ENCODE measurements at places on chromosomes 1 and 21.

- peak; percentile 92 for DNase-seq
Observed at GRCh38 chr1:75672528-75673393, 51.7 kb upstream of the ACADM start.

GRCh38 chr1:3771108-3772026 is 1.2 kb upstream of the SMIM1 start:
- no peak for DNase-seq

DNA sequence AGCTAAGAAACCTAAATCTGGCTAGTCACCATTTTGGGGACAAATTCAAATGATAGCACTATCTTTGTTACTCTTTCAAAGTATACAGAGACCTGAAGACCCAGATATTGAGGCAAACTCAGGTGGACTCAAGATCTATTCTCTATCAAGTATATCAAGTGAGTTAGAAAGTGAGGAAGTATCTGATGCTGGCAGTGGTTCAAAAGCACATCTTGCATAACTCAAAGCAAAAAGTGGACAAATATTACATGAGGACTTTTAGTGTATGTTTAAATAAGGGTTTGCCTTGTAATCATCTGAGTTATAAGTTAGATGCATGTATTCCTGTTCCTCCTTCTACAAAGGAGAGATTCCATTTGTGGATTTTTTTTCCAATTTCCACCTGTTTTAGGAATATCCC is 338.4 kb downstream of the DISC1 start:
- no peak for DNase-seq

DNA sequence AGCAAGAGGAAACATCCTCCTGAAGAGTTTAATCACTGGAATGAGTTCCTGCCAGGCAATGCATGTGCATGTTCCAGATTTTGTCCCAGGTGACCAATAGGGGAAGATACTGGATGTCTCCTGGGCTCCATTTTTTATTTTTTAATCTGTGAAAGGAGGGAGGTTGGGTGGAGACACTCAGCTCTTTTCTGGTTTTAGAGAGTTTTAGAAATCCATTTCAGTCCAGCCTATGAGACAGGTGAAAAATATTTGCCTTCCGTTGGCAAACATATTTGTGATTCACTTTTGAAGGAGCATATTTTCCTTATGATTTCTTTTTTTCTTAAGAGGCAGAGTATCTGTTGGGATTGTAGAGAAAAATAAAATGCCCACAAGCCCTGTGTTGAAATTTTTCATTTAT is 70.7 kb downstream of the ABCA4 start:
- DNase-seq, result peak; percentile 33

DNA sequence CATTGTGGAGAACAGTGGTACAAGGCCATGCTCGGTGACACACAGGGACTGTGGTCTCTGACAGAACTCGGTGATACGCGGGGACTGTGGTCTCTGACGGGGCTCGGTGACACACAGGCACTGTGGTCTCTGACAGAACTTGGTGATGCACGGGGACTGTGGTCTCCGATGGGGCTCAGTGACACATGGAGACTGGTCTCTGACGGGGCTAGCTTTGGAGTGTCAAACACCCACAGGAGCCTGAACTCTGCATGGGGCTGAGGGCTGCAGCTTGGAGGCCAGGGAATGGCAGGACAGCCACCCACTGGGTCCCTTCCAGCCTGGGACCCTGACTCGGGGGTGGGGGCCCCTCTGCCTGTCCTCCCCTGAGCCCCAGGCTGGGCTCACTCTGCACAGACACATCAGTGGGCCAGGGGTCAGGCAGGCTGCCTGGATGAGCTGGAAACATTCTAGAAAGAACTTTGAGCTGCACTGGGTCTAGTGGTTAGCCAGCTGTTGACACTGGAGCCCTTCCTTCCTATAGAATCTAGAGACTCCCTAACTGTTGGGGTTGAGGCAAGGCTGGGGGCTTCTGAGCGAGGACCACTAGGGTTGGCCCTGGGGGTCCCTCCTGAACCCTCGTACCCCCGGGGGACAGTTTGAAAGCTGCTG is 49.8 kb downstream of the DISP3 start:
- no peak for DNase-seq
